Mesenchymal stem cell (in vitro differentiated cells and primary cell): ENCODE measurements at places on chromosomes 4 and X.

GRCh38 chr4:1347410-1347864 is 429 bp downstream of the UVSSA start:
- peak; percentile 89 for DNase-seq

- peak; percentile 14 for DNase-seq
Measured at GRCh38 chr4:175891851-175892250, 79.8 kb upstream of the GPM6A start.

- DNase-seq, result no peak
Measured at GRCh38 chr4:139674875-139675550, 9.4 kb downstream of the MGST2 start.

DNA sequence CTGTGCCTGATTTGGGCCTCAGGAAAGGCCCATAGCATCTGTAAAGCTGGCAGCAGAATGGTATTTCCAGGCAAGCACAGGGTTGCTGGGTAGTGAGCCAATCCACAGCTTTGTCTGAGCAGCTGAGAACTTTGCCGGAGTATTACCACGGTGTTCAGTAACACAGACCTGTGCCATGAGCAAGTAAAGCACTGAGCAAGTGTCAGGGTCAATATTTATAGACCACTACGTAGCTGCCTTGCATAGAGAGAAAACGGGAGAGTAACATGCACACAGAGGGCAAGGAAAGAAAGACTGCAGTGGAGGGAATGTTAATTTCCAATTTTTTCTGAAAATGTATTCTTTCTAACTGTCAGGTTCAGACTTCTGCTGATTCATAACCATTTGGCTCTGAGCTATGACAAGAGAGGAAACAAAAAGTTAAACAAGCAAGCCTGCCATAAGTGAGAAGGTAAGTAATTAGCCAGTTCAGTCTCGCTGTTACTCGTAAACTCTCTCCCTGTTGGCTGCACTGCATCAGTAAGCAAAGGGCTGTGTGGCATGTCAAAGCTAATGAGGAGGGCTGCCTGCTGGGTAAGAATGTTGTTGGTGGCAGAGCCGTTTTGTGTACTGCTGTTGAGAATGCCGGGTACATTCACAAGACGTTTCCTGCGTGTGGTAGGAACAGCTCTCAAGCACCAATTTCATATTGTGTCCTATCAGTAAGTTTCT is 238.1 kb downstream of the BMPR1B start:
- DNase-seq, result peak; percentile 12

DNA sequence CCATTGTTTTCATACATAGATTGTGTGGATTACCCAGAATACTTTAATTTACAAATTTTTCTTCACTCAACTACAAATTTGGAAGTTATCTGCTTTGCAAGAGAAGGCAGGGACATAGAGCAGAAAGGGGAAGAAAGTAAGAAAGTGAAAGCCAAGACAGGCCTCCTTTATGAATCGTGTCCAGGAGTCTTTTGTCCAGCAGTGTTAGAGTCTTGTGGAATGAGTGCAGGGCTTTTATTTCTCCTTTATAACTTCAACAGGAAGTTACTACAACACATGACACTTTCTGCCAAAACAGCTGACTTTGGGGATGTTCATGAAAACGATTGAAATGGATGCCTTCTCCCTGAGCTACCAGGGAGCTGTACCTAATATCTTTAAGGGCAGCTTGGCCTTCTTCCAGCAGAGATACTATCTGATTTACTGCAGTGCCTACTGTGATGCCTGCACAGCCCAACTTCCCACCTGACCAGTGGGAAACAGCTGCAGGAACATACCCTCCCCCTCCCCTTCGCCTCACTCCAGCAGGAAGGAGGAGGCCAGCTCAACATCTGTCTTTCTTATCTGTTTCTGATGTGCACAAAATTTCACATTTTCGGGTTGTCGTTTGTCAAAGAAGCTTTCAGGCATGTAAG is 557.7 kb upstream of the SLIT2 start:
- DNase-seq, result no peak

- DNase-seq, result no peak
Measured at GRCh38 chr4:8009710-8010511, 70.2 kb upstream of the AFAP1 start.

DNA sequence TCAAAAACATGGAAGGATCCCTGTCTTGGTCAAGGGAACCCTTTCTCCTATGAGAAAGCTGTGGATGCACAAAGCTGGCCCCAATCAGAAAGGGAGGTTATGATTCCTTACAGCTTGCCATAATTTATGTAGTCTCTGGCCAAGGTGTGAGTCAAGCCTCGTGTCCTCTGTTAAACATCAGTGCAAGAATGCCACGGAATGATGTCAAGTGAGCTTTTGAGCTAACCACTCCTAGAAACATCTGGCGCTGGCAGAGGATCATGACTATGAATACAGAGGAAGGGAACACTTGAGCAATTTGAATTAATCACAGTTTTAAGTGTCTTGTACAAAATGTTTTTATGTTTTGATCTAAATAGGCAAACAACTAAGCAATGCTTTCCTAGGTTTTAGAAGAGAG is 51.5 kb upstream of the RAP2C start:
- DNase-seq, result peak; percentile 77

GRCh38 chr4:21819086-21819485 is 129.5 kb downstream of the KCNIP4 start:
- DNase-seq, result no peak

- DNase-seq, result peak; percentile 16
Measured at GRCh38 chr4:152273343-152273742, 262.5 kb downstream of the FBXW7 start.

- DNase-seq, result no peak
Measured at GRCh38 chr4:7901311-7901885, 38.3 kb downstream of the AFAP1 start.

- DNase-seq, result no peak
Measured at GRCh38 chr4:56703378-56703777, 22.3 kb upstream of the HOPX start.

DNA sequence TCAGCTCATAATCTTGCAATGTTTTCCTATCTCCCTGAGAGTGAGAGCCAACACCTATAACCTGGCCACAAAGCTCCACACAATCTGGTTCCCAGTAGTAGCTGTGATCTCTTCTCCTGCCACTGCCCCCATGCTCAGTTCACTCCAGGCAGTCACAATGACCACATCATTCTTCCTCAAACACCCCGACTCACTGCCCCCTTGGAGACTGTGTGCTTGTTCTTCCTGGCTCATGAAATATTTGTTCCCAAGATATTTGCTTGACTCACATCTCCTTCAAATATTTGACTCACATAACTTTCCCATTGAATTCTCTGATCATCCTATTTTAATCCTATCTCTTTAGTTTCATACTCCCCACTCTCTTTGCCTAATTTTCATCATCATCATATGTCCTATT is 173.7 kb downstream of the AREG start:
- peak; percentile 45 for DNase-seq

GRCh38 chrX:63702556-63702955 is 82.5 kb downstream of the ARHGEF9 start:
- no peak for DNase-seq

DNA sequence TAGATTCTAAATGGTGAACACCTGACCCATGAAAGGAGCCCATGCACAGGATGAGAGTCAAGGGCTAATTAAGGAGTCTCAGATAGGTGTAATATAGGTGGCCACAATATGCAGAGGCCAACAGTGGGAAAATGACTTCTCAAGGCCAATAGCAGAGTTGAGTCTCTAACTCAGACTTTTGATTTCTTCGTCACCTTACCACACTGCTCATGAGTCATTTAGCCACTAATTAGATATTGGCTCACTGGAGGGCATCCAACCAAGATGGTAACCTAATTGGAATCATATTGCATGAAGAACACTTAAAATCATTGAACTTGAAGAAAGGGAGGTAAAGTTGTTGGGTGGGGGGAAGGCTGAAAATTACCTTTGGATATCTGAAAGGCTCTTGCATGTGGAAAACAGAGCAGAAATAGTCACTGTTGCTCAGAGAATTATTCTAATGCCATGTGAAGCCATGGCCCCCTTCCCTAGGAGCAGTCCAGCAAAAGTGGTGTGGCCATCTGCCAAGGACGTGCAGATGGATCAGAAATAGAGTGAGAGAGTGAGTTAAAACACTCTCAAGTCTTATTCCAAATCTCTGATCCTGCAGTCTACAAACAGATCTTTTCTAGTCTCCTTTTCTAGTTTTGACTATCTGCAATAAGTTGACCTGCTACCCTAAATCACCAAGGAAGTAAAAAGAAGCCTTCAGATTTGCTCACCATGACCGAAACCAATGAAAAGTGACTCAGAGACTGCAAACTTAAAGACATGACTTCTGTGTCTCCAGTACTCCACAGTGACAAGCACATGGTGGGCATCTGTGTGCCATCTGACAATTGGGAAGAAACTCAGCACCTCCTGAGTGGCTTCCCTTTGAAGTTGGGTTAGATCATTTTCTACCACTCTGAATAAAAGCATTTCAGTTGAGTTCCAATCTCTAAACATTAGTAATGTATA is 93.9 kb upstream of the C1QTNF7 start:
- no peak for DNase-seq
